ENCODE measurements at places on chromosomes 2 and 18.

DNA sequence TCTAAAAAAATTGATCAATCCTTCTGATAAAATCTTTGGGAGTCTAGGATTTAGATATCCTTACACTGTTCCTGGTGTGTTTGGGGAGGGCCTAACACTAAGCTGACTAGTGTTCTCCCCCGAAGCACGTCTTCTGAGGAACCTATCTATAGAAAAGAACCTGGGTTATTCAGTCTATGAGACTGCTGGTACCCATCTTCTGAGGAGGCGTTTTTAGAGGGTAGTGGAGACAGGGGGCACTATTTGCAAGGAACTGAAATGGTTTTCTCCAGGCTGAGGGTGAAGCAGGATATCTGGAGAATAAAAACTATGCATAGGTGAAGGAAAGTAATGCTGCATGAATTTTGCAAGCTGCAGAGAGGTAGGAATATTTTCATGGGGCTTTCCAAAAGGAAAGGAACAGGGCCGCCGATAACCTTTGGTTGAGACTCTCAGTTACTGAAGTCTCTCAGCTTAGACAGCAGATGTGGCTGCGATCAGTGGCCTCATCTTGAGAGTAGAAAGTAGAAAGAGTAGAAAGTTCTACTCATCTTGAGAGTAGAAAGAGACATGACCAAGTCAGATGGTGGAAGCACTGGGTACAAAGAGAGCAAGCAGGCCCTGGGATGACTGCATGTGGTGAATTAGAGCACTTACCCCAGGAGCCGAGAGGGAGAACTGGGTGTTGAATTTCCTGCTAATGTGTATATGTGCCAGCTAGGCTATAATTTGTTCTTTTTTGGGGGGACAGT lies 31.8 kb upstream of the KCNE4 start:
- DNase-seq = no peak

DNA sequence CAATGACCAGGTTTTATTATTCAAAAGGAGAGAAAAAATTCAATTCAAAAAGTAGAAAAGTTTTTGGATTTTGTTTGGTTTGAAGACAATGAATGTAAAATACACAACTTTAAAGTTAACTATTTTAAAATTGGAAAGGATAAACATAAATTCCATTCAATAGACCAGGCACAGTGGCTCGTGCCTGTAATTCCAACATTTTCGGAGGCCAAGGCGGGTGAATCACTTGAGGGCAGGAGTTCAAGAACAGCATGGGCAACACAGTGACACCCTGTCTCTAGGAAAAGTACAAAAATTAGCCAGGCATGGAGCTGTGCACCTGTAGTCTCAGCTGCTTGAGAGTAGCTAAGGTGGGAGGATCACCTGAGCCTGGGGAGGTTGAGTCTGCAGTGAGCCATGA lies 54.7 kb downstream of the SCN9A start:
- no peak for DNase-seq

- DNase-seq = peak; percentile 79
These were observed 57.4 kb upstream of the PCBP1 start for GRCh38 chr2:70029814-70030409.

- DNase-seq = no peak
These were observed 63.4 kb upstream of the ZBTB7C start for GRCh38 chr18:48472610-48473009.

DNA sequence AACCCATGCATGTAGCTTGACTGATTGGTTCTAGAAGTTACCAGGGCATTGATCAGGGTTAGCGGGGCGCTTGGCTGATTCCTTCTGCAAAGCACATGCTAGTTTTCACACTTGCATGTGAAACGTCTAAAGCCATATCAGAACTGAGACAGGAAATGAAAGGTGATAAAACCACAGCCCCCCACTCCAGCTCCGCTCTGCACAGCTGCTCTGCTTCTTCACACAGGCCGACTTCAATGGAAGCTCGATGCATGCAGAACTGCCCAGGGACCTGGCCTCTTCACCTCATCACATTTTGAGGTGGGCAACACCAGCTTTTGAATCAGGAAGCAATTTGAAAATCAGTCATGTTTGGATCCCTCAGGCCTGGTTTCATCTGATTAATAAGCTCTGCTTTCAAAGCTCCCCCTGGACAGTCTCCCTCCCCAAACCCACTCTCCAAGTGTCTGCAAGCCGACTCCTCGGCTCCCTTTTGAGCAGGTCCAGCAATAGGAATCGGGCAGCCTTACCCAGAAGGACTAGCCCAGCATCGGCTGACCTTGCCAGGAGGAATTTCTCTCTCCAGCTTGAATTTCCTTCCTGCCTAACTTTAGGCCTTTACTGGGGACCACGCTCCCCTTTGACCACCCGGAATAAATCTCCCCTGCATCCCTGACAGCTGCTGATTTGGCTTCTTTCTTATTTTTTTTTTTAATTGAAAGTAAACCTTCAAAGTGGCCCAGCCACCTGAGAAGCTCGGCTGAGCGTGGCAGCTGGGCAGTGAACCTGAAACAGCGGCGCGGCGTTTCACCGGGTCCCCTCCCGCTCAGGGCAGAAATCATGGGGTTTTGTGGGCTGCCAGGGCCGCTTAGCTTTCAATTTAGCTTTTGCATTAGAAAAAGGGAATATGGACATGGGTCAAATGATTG lies 31.7 kb downstream of the HRH4 start:
- DNase-seq = no peak

DNA sequence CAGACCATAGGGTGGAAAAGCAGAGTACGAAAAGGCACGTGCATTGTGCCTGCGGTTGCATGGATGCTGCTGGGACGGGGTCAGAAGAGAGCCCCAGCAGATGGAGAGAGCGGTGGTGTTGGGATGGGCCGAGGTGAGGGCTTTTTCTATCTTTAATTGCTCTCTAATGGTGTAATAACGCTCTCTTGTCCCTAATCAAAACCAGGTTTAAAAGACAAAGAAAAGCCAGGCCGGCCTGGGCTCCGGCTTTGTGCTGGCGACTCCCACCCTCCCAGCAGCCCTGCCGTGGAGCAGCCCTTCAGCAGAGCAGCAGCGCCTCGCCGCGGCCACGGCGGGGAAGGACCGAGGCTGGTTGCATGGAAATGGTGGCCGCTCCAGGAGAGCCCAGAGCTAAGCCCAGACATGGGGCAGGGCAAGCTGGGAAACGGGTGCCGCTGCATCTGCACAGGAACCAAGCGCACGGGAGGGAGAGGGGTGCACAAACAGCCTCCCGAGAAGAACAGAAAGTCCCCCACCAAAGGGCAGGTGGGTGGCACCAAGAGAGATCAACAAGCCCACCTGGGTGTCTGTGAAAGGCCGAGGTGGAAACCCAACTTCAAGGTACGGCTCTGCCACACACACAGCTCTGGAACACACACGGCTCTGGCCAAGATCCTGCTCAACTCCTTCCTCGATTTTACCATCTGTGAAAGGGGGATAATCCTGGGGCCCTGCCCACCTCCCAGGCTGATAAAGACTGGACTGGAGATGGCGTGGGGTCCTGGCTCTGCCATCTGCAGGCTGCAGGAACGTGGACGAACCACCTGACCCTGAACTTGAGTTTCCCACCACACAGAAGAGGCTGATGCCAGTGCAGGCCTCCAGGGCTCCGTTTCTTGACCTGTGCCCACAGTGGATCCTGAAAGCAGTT lies 15.0 kb downstream of the HS1BP3 start:
- peak; percentile 92 for DNase-seq

GRCh38 chr2:3001615-3002560 lies 375.7 kb downstream of the EIPR1 start:
- no peak for DNase-seq

DNA sequence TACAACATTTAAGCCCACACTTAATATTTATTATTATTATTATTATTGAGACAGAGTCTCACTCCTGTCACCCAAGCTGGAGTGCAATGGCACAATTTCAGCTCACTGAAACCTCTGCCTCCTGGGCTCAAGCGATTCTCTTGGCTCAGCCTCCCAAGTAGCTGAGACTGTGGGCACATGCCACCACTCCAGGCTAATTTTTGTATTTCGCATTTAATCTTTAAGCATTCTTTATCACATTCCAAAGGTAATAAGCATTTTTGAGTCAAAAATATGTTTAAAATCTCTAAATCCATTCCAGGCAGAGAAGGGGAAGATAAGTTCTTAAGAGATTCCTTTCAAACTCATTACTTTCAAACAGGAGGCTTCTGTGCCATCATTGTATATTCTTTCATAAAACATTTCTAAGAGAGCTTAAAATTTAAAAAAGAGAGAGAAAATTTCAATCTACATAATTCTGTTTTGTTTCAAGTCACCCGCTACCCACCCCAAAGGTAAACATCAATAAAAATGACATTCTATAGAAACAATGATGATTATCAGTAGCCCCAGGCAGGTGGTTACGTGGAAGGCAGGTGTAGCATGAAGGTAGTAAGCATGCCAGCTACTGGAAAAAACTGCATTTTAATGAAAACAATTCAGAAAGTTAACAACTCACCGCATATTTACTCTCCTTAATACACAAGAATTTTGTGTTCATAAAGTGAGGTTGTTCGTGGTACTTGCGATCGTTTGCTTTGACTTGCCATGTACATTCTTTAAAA lies 84.4 kb upstream of the NARS1 start:
- DNase-seq = no peak

DNA sequence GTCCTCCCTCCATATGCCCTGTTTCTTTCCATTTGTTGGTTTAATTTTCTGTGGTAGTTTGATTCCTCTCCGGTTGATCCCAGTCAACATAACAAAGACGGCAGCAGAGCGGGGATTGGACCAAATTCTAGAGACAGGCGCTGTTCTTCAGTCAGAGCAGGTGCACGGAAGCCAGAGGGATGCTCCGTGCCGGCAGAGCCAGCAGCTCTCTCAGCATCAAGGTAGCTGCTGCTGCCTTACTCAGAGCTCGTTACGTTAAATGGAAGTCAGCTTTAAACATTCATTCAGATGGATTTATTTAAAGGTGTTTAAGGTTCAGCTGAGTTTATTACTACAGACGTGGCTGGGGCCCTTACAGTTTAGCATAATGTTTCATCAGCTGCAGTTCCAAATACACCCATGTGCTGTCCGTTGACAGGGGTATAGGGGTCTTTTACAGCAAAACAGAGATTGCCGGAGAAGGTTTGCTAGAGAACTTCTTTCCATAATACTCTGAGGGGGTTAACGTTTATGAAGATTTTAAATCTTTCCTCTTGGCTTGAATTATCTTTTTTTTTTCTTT lies 497.2 kb upstream of the PIK3C3 start:
- DNase-seq = no peak

GRCh38 chr18:37502036-37502435 lies 63.6 kb downstream of the CELF4 start:
- no peak for DNase-seq

GRCh38 chr2:99422599-99422998 lies 67.2 kb downstream of the REV1 start:
- DNase-seq = no peak

DNA sequence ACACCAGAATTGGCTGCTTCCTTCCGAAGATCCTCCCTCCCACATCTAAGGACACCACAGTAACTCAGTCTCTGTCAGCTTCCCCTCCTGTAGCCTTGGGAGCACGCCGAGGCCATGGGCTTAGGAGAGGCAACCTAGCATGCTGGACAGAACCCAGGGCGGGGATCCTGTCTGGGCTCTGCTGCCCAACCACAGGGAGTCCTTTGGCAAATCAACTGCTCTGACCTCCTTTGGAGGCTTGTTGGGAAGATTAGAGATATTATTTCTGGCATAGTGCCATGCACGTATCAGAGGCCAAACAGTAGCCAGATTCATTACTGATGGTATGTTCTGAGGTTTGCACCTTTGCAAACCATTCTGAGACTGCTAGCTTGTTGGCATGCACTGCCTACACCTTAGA lies 262.7 kb upstream of the EPAS1 start:
- DNase-seq = no peak

GRCh38 chr18:79123948-79124347 lies 54.8 kb downstream of the ATP9B start:
- peak; percentile 12 for DNase-seq

- DNase-seq = no peak
These were observed 14.8 kb downstream of the MOGAT1 start for GRCh38 chr2:222686086-222686750.

DNA sequence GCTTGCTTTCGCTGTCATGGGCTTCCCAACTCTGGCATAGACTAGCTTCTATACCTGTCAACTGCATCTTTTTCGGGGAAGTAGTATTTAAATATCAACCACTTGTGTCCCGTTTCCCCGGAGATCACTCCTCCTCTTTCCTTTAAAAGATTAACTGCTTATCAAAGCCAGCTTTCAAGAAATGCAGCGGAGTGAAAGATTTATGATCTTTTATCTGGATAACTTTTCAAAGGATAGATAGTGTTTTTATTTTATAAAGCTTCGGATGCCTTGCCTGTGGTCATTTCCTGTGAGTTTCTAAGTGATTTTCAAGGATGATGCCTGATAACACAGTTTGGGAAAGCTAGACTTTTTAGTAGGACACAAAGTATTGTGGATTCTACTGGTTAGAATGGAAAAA lies 2.9 kb upstream of the IGFBP5 start:
- DNase-seq = no peak

DNA sequence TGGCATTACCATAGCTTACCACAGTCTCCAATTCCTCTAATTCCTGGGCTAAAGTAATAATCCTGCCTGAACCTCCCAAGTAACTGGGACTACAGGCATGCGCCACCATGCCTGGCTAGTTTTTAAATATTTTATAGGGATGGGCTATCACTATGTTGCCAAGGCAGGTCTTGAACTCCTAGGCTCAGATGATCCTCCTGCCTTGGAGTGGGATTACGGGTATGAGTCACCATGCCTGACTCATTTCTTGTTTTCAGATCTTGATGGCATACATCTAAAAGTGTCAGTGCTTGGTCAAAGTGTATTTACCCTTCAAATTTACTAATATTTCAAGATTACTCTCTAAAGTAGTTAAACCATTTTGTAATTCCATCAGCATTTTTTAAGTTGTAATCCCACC lies 9.4 kb upstream of the SOCS6 start:
- DNase-seq = no peak

DNA sequence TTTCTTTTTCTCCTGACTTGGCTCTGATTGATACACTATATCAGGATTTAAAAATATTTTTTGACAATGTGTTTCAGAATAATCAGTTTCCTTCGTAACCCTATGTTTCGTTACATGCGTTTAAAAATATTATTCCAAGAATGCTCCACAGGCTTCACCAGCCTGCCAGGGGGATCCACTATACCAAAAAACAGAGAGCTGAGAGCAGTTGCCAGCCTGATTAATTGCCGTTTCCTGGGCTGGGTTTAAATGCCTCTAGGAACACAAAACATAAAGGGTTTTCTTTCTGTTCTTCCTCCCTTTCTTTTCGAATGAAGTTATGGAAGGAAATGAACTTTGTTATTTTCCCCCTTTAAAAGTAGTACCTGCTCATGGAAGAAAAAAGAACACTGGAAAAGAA lies 47.9 kb downstream of the LRRFIP1 start:
- DNase-seq = no peak

All from hepatic stellate cell (primary cell).